ENCODE measurements at places on chromosomes 4 and X. TPM values are rescaled to one million over a fixed set of nuclear protein-coding genes. Genes with fewer than 3 reads are reported as not detected.

MSL3 gene
- 23.5 TPM for total RNA-seq

TCEAL7 gene
- total RNA-seq: 10.0 TPM

UBQLN2 gene
- total RNA-seq: 17.5 TPM

TLL1 gene
- total RNA-seq: 0.12 TPM

F8A2 gene
- total RNA-seq: not detected

USP17L27 gene
- not detected for total RNA-seq

OTUD4 gene
- total RNA-seq: 12.6 TPM

MAGIX gene
- total RNA-seq: 1.0 TPM

PF4V1 gene
- not detected for total RNA-seq

GCNA gene
- 4.3 TPM for total RNA-seq

C4orf50 gene
- total RNA-seq: not detected

CSAG1 gene
- total RNA-seq: not detected

MID1 gene
- 7.1 TPM for total RNA-seq

BEND2 gene
- not detected for total RNA-seq

FMR1NB gene
- not detected for total RNA-seq

CCDC149 gene
- 3.5 TPM for total RNA-seq

CHIC2 gene
- total RNA-seq: 61.8 TPM

CLDN34 gene
- not detected for total RNA-seq

EGF gene
- not detected for total RNA-seq

SPIN2B gene
- 7.0 TPM for total RNA-seq

SPANXB1 gene
- not detected for total RNA-seq

RAB33A gene
- 10.6 TPM for total RNA-seq

VSIG1 gene
- total RNA-seq: 0.43 TPM

GAGE10 gene
- not detected for total RNA-seq

RHOXF2 gene
- total RNA-seq: not detected

POU3F4 gene
- not detected for total RNA-seq

ADGRG4 gene
- not detected for total RNA-seq

PDGFRA gene
- 341 TPM for total RNA-seq

MND1 gene
- 1.9 TPM for total RNA-seq

CT45A5 gene
- total RNA-seq: not detected

IL15 gene
- total RNA-seq: 3.7 TPM

GABRQ gene
- total RNA-seq: not detected

ACSL4 gene
- total RNA-seq: 17.5 TPM

SUPT20HL2 gene
- total RNA-seq: not detected

NWD2 gene
- total RNA-seq: not detected

CENPVL1 gene
- not detected for total RNA-seq

CHM gene
- 8.9 TPM for total RNA-seq

CAPN6 gene
- total RNA-seq: not detected

CXCL11 gene
- not detected for total RNA-seq

RASGEF1B gene
- not detected for total RNA-seq

HHIP gene
- total RNA-seq: 8.8 TPM

USP17L25 gene
- not detected for total RNA-seq

HCCS gene
- 10.9 TPM for total RNA-seq

DGAT2L6 gene
- total RNA-seq: not detected

OTUD5 gene
- total RNA-seq: 36.8 TPM

CSN1S1 gene
- total RNA-seq: not detected

UGT2B10 gene
- total RNA-seq: not detected

SPANXN2 gene
- not detected for total RNA-seq

CXCL13 gene
- total RNA-seq: not detected

SYTL5 gene
- 0.35 TPM for total RNA-seq
